ENCODE measurements at places on chromosomes 1 and 21. TPM values are rescaled to one million over a fixed set of nuclear protein-coding genes. Genes with fewer than 3 reads are reported as not detected.

The NPPA gene
- total RNA-seq = not detected

The CAMK2N1 gene
- total RNA-seq = 26.8 TPM

The EIF4G3 gene
- 81.9 TPM for total RNA-seq

The CD53 gene
- total RNA-seq = not detected

- H3K27me3 ChIP-seq = peaks cover 6% of the 10 kb centered on the region
- no peak overlapping the region for H3K27ac ChIP-seq
- no peaks in the 10 kb centered on the region for H3K36me3 ChIP-seq
- H3K4me1 ChIP-seq = no peaks in the 10 kb centered on the region
- no peak overlapping the region for H3K4me3 ChIP-seq
Observed at GRCh38 chr1:33535334-33535733, 62.9 kb downstream of the ZSCAN20 start.

- DNase-seq = no peak
- no peaks in the 10 kb centered on the region for H3K27me3 ChIP-seq
- H3K27ac ChIP-seq = peak overlapping the region; percentile 27
- H3K36me3 ChIP-seq = peaks cover 5% of the 10 kb centered on the region
Observed at GRCh38 chr1:1847061-1847850, 43.6 kb downstream of the GNB1 start.

DNA sequence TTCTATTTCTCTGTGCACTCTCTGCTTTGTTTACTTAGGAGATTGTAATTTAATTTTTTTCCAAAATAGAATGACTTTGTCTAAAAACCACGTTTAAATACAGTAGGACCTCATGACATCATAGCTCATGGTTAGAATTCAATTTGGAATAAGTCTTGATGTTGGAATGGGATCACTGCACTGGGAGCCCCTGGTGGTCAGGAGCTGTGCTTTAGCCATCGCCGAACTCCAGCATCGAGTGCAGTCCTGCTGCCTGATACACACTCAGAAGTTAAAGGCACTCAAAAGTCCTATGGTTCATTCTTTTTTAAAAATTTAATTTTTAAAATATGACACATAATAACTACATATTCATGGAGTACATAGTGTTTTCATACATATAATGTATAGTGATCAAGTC is 75.1 kb downstream of the TEX35 start:
- no peaks in the 10 kb centered on the region for H3K27me3 ChIP-seq
- H3K4me1 ChIP-seq = no peaks in the 10 kb centered on the region
- H3K4me3 ChIP-seq = no peak overlapping the region
- DNase-seq = peak; percentile 34

All from osteocyte (in vitro differentiated cells).